Activated CD4-positive, alpha-beta T cell treated with anti-CD3 and anti-CD28 coated beads, Interleukin-2, amount 10 ng/mL, durations not matched to agents 24 days and 14 days (primary cell): ENCODE measurements at places on chromosomes 7 and 10. TPM values are rescaled to one million over a fixed set of nuclear protein-coding genes. Genes with fewer than 3 reads are reported as not detected.

GRCh38 chr7:31003721-31004120, 40.0 kb downstream of the GHRHR start:
- DNase-seq = no peak
- H3K4me3 ChIP-seq = no peak overlapping the region
- no peaks in the 10 kb centered on the region for H3K36me3 ChIP-seq
- H3K27me3 ChIP-seq = peaks cover 2% of the 10 kb centered on the region

DNA sequence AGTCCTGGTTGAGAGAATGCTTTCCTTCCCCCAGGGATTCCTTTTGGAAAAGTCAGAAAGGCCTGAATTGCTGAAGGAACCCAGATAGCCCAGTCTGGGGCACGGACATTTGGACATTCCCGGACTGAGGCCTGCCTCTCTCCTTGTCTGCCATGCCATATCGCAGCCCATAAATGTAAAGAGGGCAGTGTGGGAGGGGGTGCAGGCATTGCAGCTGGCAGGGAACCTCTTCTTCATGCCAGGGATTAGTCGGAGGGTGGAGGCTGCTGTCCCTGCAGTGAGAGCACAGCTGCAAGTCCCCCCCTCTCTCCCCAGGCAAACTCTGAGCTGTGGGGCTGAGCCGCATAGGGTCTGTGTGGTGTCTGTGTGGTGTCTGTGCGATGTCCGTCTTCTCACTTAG, 486.0 kb upstream of the MKI67 start:
- no peaks in the 10 kb centered on the region for H3K27me3 ChIP-seq
- no peak overlapping the region for H3K27ac ChIP-seq
- DNase-seq = peak; percentile 45
- no peaks in the 10 kb centered on the region for H3K36me3 ChIP-seq
- H3K4me1 ChIP-seq = no peaks in the 10 kb centered on the region

DNA sequence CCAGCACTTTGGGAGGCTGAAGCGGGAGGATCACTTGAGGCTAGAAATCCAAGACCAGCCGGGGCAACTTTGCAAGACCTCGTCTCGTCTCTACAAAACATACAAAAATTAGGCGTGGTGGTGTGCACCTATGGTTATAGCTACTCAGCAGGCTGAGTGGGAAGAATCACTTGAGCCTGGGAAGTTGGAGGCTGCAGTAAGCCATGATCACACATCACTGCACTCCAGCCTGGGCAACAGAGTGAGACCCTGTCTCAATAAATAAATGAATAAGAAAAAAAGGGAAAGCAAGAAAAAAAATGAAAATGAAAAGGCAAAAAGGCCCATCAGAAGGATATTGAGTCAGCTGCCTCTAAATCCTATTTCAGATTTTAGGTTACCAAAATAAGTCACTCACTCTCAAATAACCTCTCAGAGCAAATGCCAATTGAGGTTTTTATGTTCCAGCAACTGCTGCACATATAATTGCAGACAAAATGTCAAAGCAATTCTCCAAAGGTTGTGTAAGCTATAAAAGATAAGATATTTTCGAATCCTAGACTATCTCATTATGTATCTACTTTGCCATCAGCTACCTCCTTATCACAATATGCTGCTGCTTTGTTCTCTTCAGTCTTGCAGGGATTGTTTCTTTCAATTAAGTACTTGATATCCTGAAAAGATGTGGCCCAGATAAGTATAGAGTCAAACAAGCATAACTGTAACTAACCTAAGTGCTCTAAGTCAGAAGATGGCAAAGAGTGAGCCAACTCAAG, 4.7 kb downstream of the BAZ1B start:
- H3K4me1 ChIP-seq = peaks cover 35% of the 10 kb centered on the region
- peaks cover 58% of the 10 kb centered on the region for H3K36me3 ChIP-seq
- no peak for DNase-seq
- H3K27ac ChIP-seq = no peak overlapping the region
- H3K27me3 ChIP-seq = no peaks in the 10 kb centered on the region

GRCh38 chr10:45417746-45418145, 43.7 kb downstream of the ALOX5 start:
- H3K36me3 ChIP-seq = peaks cover 16% of the 10 kb centered on the region
- H3K4me1 ChIP-seq = peaks cover 54% of the 10 kb centered on the region
- DNase-seq = no peak
- peak overlapping the region; percentile 56 for H3K27ac ChIP-seq
- no peaks in the 10 kb centered on the region for H3K27me3 ChIP-seq

DNA sequence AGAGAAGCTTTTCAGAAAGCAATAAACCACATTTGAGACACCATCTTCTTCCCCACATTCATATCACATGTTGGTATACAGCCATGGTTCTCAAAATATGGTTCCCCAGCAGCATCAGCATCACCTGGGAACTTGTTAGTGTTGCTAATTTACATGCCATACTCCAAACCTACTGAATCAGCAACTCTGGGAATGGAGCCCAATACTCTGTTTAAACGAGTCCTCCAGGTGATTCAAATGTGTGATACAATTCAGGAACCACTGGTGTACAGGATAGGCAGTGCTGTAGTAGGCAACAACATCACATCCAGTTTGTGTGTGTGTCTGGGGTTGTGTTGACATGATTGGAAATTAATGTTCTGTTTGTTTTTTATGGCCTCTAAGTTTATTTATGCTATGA, 47.7 kb downstream of the ZNF277 start:
- no peak overlapping the region for H3K27ac ChIP-seq
- no peaks in the 10 kb centered on the region for H3K4me1 ChIP-seq
- DNase-seq = no peak
- no peaks in the 10 kb centered on the region for H3K36me3 ChIP-seq
- no peaks in the 10 kb centered on the region for H3K27me3 ChIP-seq

CPN1 gene
- total RNA-seq = not detected in 2 replicates

GOT1 gene
- total RNA-seq = 37.2 and 38.0 TPM in 2 replicates

DNA sequence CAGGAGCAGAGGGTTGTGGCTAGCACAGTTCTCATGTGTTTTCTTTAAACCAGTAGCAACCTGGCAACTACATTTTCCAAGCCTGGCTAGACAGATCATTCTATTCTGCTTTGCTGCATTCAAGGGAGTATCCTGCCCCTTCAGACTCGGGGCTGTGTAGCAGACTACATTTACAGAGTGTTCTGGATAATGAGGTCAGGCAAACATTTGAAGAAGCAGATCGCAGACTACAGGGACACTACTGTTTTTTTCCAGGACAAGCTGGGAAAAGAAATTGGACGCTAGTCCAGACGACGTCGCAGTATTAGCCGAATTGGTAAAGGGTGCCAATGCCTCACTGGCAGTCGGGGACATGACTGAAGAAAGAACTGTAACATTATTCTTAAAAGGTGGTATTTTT, 61.0 kb upstream of the PAPSS2 start:
- H3K36me3 ChIP-seq = no peaks in the 10 kb centered on the region
- H3K27ac ChIP-seq = no peak overlapping the region
- no peak overlapping the region for H3K4me3 ChIP-seq
- peaks cover 14% of the 10 kb centered on the region for H3K27me3 ChIP-seq

DNA sequence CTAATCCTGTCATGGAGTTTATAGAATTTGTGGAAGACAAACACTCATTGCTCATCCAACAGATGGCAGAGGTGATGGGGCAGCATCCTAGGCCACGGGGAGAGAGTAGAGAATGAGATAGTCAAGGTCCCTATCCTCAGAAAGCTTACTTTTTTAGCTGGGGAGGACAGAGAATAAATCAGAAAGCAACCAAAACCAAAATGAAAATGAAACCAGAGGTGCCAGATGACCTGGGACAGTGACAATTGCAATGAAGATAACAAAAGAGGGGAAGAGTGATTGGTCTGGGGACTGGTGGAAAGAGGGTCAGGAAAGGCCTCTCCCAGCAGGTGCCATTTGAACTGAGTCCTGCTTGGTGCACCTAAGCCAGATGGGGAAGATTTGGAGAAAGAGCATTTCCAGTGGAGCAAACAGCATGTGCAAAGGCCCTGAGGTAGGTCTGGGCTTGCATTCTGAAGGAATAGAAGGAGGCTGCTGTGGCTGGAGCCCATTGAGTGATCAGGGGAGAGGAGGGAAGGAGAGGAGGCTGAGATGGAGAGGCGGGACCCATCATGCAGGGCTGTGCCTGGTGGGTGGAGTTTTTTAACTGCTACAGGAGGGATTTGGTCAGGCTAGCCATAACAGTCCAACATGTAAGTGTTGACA, 164.1 kb downstream of the RPS24 start:
- no peak for DNase-seq
- H3K27me3 ChIP-seq = no peaks in the 10 kb centered on the region
- no peak overlapping the region for H3K27ac ChIP-seq
- H3K4me1 ChIP-seq = no peaks in the 10 kb centered on the region
